ENCODE measurements at places on chromosomes 5 and 9. TPM values are rescaled to one million over a fixed set of nuclear protein-coding genes. Genes with fewer than 3 reads are reported as not detected.

DNA sequence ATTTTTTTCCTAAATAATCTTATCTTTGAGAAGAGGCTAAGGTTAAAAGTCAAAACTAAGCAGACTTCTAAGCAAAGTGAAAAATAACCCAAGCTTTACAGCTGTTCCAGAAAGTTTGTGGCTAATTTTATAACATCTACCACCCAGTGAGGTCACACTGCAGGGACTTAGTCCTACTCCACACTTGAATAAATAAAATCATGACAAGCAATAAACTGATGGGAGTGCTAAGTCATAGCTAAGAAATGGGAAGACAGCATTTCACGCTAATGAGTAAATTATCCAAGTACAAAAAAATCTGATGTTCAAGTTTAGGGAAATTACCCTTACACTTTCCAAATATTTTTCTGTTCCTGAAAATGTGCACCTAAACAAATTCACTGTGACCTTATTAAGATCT lies 47.7 kb downstream of the ZNF608 start:
- DNase-seq = no peak

- DNase-seq = no peak
These were observed 182.0 kb downstream of the GRIA1 start for GRCh38 chr5:153672347-153673090.

DNA sequence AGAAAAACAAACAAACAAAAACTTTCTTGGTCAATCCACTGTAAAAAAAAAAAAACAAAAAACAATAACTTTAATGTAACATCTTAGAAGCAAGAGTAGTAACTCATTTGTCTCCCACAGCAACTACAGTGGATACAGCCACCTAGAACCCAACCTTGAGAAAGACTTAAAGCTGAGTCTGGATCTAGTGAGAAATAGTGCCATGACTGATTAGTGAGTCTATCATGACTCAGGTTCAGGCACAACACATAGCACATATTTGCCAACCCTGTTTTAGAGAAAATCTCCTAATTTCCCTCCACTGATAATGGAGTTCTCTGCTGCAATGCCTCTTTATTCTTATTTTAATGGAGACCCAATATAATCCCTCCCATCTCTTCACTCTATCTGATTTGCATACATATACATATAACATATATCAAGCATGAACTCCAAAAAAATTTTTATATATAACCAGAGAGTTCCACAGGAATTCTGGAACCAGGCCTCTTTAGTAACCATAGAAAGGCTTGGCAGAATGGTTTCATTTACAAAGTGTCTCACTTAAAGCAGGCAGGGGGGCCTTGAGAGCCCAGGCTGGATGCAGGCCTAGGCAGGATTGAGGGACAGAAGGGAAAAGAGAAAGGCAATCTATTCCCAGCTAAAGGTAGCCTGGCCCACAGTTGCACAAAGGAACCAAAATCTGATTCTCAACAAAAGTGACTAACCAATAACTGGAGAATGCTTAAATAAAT lies 11.9 kb upstream of the NR4A3 start:
- no peak for DNase-seq

GRCh38 chr9:80946496-80947170 lies 742.7 kb downstream of the TLE1 start:
- no peak for DNase-seq

DNA sequence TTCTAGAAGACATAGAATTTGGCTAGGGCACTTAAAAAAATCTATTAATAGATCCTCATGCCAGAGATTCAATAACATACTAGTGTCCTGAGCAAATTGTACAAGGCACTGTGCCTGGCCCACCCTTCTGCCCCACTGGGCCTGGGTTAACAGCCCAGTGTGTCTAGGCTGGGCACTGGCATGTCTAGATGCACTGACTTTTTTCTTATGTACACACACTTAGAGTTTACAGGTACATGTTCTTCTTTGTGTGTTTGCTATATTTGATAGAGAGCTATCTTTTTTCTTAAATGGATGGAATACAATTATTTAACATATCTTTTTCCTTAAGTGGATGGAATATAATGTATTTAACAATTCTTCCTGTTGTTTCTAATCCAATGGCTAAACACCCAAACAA lies 241.5 kb downstream of the AUH start:
- no peak for DNase-seq

The TPPP gene
- polyA plus RNA-seq = 0.36 TPM

DNA sequence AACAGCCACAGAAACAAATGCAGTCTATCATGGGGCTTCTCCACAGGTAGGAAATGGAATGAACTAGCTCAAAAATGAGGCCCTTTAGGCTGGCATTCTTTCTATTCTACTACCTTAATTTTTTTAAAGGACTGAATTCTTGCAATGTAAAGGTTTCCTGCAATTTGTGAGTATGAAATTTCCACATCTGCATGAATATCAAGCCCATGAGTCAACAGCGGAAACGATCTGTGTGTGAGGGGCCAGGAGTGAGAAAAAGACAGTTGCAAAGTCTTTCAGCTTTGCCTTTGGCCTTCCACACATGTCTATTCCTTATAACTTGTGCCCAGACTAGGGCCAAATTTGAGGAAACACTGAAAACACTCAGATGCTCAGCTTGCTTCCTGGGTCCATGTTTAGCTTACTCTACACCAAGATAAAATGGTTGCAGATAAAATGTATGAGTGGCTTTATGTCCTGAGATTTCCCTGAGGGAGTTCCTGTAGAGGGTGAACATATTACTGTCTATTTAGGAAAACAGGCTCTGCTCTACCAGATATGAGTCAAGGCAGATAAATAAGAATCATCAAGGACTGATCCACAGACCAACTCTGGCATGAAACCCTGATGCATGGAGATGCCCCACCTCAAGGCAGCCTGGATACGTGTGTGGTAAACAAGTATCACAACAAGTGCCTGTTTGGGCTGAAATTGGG lies 46.5 kb downstream of the RETREG1 start:
- DNase-seq = no peak

The TAF11L5 gene
- polyA plus RNA-seq = not detected

- no peak for DNase-seq
These were observed 74.0 kb downstream of the KCNN2 start for GRCh38 chr5:114435885-114436299.

DNA sequence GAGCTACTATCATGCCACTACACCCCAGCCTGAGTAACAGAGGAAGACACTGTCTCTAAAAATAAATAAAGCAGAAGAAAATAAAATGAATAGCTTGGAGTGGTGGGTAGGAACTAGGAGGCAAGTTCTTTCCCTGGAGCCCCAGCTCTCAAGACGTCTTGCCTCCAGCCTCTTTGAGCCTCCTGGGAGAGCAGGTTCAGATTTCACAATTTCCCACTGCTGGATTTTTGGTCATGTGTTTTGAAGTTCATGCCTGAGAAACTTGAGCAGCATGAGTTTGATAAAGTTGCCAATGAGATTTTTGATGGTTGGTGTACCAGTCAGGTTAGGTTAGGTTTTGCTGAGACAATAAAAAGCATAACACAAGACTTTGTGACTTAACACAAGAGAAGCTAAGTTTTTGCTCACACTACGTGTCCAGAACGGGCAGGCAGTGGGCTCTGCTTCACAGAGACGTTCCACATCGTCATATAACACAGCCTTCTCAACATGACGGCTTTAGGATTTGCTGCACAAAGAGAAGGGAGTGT lies 4.1 kb upstream of the CCDC69 start:
- DNase-seq = no peak

DNA sequence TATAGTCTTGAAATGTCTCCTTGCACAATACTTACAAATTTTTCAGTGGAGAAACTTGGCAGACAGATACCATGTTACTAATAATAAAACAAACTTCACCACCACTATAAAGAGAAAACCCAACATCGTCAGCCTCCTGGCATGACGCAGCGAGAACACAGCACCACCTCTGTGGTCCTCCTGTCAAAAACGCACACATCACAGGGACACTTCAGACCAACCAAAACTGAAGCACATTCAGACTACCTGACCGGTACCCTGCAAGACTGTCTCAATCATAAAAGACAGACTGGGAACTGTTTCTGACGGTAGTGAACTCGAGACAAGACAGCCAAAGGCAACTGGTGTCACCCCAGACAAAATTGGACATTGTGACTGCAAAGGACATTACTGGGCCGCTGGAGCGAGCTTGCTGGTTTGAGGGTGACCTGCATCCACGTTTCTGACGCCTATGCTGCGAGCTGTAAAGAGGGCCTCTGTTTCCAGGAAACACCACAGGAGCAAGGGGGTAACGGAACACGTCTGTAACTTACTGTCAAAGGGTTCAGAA lies 34.4 kb downstream of the NSUN2 start:
- no peak for DNase-seq

DNA sequence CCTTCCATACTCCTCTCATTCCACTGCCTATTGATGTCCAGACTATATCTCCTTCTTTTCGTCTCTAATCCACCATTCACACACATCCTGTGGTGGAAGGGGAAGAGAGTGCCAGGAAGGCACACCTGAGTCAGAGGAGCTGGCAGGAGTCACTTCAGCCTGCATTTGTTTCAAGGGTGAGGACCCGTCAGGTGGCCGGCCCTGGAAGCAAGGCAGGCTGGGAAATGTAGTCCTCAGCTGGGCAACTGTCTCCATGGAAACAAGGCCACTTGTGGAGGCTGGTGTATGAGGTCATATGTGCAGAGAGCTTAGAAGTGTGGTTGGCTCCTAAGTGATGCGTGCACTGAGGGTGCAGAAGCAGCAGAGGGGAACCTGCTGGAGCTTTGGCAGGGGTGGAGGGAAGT lies 278.4 kb downstream of the NSG2 start:
- DNase-seq = no peak
